Spleen (tissue), 13 donors: ENCODE measurements at places on chromosomes 1 and 21.

- H3K27me3 ChIP-seq = no peaks in the 10 kb centered on the region
- no peaks in the 10 kb centered on the region for H3K36me3 ChIP-seq
- peaks cover 17% of the 10 kb centered on the region for H3K4me1 ChIP-seq
- no peak overlapping the region for H3K4me3 ChIP-seq
- no peak for DNase-seq
- H3K27ac ChIP-seq = no peak overlapping the region
These were observed 282.2 kb downstream of the PLPP3 start for GRCh38 chr1:56297208-56297607.

DNA sequence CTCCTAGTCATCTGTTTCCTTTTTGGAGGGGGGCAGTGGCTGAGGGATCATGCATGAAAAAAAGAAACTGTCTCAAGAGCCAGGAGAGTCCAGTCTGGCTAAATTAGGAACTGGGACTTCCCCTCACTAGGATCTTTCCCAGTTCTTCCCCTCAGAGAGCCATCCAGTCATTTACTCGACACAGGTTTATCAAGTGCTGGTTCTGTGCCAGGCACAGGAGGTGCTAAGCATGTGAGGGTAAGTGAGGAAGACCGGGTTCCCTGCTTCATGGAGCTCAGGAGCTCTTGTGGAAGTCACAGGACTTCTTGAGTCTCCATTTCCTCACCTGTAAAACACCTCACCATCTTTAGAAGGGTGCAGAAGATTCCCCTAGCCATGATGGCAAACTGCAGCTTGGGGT lies 8.6 kb upstream of the NUAK2 start:
- no peaks in the 10 kb centered on the region for H3K36me3 ChIP-seq
- peaks cover 8% of the 10 kb centered on the region for H3K4me1 ChIP-seq
- no peak overlapping the region for H3K27ac ChIP-seq
- H3K27me3 ChIP-seq = no peaks in the 10 kb centered on the region
- no peak overlapping the region for H3K4me3 ChIP-seq

GRCh38 chr1:62991152-62991551 lies 207.2 kb downstream of the ATG4C start:
- H3K36me3 ChIP-seq = no peaks in the 10 kb centered on the region
- DNase-seq = no peak
- H3K27me3 ChIP-seq = no peaks in the 10 kb centered on the region
- no peak overlapping the region for H3K27ac ChIP-seq

DNA sequence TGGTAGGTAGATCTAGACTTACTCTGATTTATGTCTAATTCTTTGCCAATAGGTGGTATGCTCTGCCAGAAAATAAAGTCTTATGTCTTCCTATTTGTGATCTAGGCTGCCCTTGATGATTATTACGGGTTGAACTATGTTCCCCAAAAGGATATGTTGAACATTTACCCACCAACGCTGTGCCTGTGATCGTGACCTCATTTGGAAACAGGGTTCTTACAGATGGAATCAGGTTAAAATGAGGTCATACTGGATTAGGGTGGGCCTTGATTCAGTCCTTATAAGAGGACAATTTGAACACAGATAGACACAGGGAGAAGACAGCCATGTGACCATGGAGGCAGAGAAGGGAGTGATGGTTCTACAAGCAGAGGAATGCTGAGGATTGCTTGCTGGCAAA lies 95.1 kb upstream of the BCAR3 start:
- no peaks in the 10 kb centered on the region for H3K36me3 ChIP-seq
- H3K27me3 ChIP-seq = no peaks in the 10 kb centered on the region
- H3K4me3 ChIP-seq = no peak overlapping the region

GRCh38 chr1:157968508-157968907 lies 24.9 kb upstream of the KIRREL1 start:
- no peak overlapping the region for H3K4me3 ChIP-seq
- H3K27ac ChIP-seq = no peak overlapping the region
- H3K4me1 ChIP-seq = peaks cover 3% of the 10 kb centered on the region
- no peak for DNase-seq
- no peaks in the 10 kb centered on the region for H3K27me3 ChIP-seq

- H3K4me1 ChIP-seq = no peaks in the 10 kb centered on the region
- H3K27ac ChIP-seq = no peak overlapping the region
- no peaks in the 10 kb centered on the region for H3K27me3 ChIP-seq
- DNase-seq = no peak
- no peaks in the 10 kb centered on the region for H3K36me3 ChIP-seq
These were observed 258.0 kb downstream of the PTBP2 start for GRCh38 chr1:96979304-96980268.

GRCh38 chr1:154539486-154540483 lies 18.7 kb downstream of the UBE2Q1 start:
- no peak overlapping the region for H3K4me3 ChIP-seq
- H3K4me1 ChIP-seq = no peaks in the 10 kb centered on the region
- no peaks in the 10 kb centered on the region for H3K36me3 ChIP-seq
- no peaks in the 10 kb centered on the region for H3K27me3 ChIP-seq
- DNase-seq = no peak

DNA sequence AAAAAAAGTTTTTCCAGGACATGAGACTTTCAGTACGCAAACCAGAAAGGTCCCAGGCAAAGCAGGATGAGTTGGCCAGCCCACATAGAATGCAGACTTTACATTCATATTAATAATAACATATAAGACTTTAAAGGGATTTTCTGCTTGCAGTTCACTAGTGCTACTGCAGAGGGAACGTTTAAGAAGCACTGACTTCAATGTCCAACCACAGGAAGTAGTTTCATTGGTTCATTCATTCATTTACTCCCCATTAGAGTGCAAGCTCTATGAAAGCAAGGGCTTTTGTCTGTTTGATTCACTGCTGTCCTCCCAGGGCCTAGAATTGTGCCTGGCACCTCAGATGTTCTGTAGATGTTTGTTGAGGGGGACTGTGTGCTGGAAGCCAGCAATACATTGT lies 11.8 kb upstream of the SERINC2 start:
- no peaks in the 10 kb centered on the region for H3K4me1 ChIP-seq
- no peaks in the 10 kb centered on the region for H3K36me3 ChIP-seq
- no peak overlapping the region for H3K27ac ChIP-seq
- DNase-seq = no peak

- H3K4me1 ChIP-seq = no peaks in the 10 kb centered on the region
- no peak overlapping the region for H3K4me3 ChIP-seq
- no peaks in the 10 kb centered on the region for H3K36me3 ChIP-seq
- no peak for DNase-seq
- H3K27ac ChIP-seq = no peak overlapping the region
These were observed 108.8 kb downstream of the ITSN1 start for GRCh38 chr21:33751120-33751519.

- H3K27me3 ChIP-seq = no peaks in the 10 kb centered on the region
- H3K27ac ChIP-seq = peak overlapping the region; percentile 74
- no peak for DNase-seq
- no peak overlapping the region for H3K4me3 ChIP-seq
- H3K36me3 ChIP-seq = no peaks in the 10 kb centered on the region
These were observed 28.8 kb downstream of the ARHGEF10L start for GRCh38 chr1:17568014-17568900.

GRCh38 chr1:157364612-157365011 lies 187.7 kb downstream of the FCRL5 start:
- DNase-seq = no peak
- no peak overlapping the region for H3K4me3 ChIP-seq
- H3K36me3 ChIP-seq = no peaks in the 10 kb centered on the region
- no peak overlapping the region for H3K27ac ChIP-seq

DNA sequence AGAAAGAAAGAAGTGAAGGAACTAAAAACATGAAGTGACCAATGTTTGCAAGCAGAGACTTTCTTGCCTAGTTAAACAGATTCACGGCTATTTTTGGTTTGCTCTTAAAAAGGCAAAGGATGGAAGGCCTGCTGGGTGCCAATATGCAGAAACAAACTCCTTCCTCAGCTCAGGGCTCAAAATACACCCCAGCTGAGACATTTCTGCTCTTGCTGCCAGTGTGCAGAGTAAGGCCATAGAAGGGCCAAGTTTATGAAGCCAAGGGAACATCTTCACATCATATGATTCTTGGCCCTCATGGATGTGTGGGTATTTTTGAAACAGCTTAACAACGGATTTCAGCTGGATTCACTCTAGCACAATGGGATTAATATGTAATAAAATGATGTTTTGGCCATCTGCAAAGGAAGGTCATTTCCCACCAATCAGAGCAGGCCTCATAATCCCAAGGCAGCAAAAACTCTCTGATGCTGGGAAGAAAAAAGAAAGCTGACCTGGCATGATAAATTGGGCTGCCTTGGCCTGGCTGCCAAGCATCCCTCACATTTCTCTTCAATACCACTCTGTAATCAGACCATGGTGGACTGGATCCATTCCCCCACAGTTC lies 70.7 kb downstream of the CAPZB start:
- no peak overlapping the region for H3K4me3 ChIP-seq
- H3K27me3 ChIP-seq = no peaks in the 10 kb centered on the region
- DNase-seq = no peak
- H3K36me3 ChIP-seq = no peaks in the 10 kb centered on the region

DNA sequence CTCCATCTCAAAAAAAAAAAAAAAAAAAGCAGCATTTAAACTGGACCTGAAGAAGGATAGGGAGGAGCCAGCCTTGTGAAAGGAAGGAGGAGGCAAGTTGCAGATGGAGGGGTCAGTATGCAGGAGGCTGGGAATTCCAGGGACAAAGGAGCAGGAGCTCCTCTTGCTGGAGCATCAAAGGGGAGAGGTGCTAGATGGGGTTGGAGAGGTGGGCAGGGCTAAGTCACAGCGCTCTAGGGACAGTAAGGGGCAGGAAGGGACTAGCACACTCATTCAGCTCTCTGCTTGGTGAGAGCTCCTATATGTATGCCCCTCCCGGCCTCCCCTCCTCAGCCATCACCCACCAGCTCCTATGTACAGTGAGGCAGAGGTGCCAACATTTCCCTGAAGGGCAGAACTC lies 26.8 kb downstream of the MAP7D1 start:
- no peak overlapping the region for H3K4me3 ChIP-seq
- H3K4me1 ChIP-seq = peaks cover 3% of the 10 kb centered on the region
- H3K27ac ChIP-seq = no peak overlapping the region
- peaks cover 3% of the 10 kb centered on the region for H3K36me3 ChIP-seq

GRCh38 chr1:170539154-170539553 lies 7.2 kb downstream of the GORAB start:
- H3K4me1 ChIP-seq = no peaks in the 10 kb centered on the region
- no peak for DNase-seq
- H3K36me3 ChIP-seq = peaks cover 3% of the 10 kb centered on the region
- no peak overlapping the region for H3K27ac ChIP-seq

DNA sequence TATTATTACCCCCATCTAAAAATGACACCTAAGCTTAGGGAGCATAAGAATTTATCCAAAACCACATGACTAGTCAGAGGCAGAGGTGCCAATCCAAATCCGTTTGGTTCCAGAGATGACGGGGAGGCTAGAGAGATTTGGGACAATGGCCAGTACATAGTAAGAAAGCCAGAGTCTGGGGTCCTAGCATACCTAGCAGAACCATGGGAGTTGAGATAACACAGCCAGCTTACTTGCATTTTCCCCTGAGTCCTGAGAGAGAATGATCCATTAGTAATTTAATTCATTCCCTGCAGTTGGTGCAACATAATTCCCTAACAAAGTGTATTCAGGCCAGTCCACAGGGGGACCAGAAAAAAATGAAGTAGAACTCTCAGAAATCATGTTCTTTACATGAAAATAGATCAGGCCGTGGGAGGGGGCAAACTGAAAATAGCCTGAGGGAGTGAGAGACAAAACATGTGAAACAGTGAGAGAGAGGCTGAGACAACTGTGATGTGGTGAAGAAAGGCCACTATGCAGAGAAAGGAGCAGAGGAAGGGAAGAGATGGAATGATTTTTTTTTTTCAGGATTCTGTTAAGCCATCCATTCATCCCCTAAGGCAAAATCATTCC lies 243.3 kb downstream of the BRINP2 start:
- no peaks in the 10 kb centered on the region for H3K36me3 ChIP-seq
- no peak overlapping the region for H3K27ac ChIP-seq
- H3K4me1 ChIP-seq = no peaks in the 10 kb centered on the region
- no peak overlapping the region for H3K4me3 ChIP-seq
- DNase-seq = no peak

- H3K27ac ChIP-seq = no peak overlapping the region
- no peak overlapping the region for H3K4me3 ChIP-seq
- DNase-seq = no peak
- no peaks in the 10 kb centered on the region for H3K27me3 ChIP-seq
- H3K4me1 ChIP-seq = no peaks in the 10 kb centered on the region
These were observed 826.4 kb downstream of the PLA2G4A start for GRCh38 chr1:187655104-187655503.

DNA sequence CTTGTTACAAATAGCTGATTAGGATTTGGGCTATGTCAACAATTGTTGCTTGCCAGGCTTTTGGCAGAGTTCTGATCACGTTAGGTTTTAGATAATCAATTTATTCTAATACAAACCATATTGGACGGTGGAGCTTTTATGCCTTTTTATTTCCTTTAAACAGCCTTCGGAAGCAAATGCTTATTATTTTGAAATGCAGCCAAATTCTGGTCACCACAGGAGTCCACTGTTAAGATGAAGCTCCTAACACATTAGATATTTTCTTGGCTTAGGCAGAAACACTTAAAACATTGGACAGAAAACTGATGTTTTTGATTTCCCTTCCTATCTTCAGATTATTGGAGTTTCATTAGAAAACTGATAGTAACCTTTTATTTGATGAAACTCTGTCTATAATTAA lies 82.9 kb downstream of the CENPF start:
- H3K36me3 ChIP-seq = no peaks in the 10 kb centered on the region
- DNase-seq = no peak
- H3K27me3 ChIP-seq = no peaks in the 10 kb centered on the region
- H3K4me3 ChIP-seq = no peak overlapping the region
- no peaks in the 10 kb centered on the region for H3K4me1 ChIP-seq

- H3K36me3 ChIP-seq = no peaks in the 10 kb centered on the region
- DNase-seq = no peak
- H3K27me3 ChIP-seq = no peaks in the 10 kb centered on the region
- no peak overlapping the region for H3K27ac ChIP-seq
These were observed 41.9 kb downstream of the FAM163A start for GRCh38 chr1:179785031-179785431.

DNA sequence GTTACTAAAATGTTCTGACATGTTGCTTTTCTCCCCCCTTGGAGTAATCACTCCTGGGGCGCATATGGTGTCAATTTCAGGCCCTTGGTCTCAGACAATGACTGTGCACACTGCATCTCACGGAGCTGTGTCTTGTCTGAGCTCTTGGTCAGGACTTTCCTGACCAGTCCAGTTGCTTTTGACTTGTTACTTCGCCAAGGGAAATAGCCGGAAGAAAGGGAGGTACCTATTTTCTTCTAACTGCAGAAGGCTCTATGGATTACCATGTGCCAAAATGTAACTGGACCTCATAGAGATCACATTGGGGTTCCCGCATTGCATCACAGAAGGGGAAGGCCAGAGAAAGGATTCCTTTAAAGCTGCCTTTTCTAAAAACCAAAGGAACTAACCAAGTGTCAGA lies 68.6 kb downstream of the SPAG17 start:
- H3K27me3 ChIP-seq = no peaks in the 10 kb centered on the region
- H3K36me3 ChIP-seq = no peaks in the 10 kb centered on the region
- H3K4me1 ChIP-seq = no peaks in the 10 kb centered on the region
- H3K27ac ChIP-seq = no peak overlapping the region
- no peak for DNase-seq

GRCh38 chr21:32215306-32215685 lies 63.6 kb downstream of the MIS18A start:
- no peak overlapping the region for H3K27ac ChIP-seq
- H3K27me3 ChIP-seq = no peaks in the 10 kb centered on the region
- no peaks in the 10 kb centered on the region for H3K36me3 ChIP-seq
- DNase-seq = no peak
- no peaks in the 10 kb centered on the region for H3K4me1 ChIP-seq
- H3K4me3 ChIP-seq = no peak overlapping the region
